Right renal pelvis (tissue), 4 donors: ENCODE measurements at places on chromosomes 11 and 22.

DNA sequence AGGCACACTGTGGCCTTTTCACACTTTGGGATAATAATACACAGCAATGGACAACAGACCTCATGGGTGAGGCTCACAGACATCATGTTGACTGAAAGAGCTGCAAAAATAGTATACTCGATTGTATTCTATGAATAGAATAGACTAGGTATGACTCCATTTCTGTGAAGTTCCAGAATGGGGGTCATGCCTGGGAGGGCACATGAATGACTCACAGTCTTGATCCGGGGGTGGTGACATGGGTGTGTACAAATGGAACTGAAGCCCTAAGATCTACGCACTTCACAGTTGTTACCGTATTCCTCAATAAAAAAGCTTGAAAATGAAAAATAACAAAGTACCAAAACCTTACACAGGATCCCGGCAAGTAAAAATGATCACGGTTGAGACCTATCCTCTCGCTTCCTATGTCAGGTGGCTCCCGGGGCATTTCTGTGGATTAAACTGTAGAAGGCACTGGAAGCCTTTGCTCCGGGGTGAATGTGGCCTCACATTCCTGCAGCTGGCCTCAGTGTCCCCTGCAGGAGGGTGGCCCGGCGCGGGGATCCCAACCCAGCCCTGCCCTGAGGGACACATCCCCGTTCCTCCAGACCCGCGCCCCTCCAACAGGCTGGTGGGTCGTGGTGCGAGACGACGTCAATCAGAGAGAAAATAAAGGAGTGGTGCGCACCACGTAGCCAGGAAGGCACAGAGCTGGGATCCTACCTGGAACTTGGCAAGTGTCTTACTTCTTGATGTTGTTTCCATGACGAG is 75.9 kb downstream of the NECTIN1 start:
- DNase-seq: no peak

- no peak for DNase-seq
Observed at GRCh38 chr22:18148293-18148965, 1.5 kb upstream of the USP18 start.

DNA sequence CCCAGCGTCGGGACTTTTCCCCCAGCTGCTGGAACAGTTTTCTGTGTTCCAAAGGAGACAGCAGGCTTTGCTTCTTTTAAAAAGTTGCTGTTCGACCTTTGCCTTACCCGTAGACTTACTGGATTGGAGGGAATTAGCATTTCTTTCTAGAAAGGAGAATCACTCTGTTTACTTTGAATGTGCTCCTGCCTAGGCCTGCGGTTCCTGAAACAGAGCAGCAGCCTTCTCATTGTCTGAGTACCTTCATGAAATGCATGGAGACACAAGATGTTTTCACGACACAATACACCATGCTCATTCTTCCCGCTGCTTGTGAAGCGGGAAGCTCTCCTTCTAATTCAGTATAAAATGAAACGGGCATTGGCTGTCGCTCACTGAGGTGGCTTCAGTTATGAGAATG is 196.2 kb downstream of the TBC1D22A start:
- no peak for DNase-seq

DNA sequence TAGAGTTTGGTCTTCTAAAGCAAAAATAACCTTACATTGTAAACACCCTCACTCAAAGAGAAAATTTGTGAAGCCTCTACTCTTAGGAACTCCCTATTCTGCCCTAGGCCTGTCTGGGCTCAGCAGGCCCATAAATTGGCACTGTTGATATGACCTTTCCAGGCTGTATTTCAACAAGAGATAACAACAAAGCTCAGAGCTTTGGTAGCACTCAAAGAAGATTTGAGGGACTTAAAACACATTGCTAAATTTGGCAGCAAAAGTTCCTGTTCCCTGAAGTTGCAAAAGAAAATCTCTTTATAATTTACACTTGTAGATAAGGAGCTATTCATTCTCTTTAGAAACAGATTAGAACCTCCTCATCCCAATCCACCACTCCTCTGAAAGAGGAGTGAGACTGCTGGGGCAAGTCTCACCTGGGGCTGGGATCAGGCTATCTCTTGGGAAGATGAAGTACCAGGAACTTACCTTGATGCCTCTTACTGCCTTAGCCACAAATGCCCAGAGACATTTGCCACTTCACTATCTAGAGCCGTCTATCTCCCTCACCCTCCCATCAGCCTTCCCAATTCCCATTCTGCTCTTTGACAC is 110.4 kb upstream of the AKIP1 start:
- DNase-seq: no peak

GRCh38 chr22:26398741-26399153 is 30.3 kb upstream of the ASPHD2 start:
- DNase-seq: peak; percentile 26

- no peak for DNase-seq
Observed at GRCh38 chr11:10762185-10762584, 11.1 kb downstream of the CTR9 start.
